ENCODE measurements at places on chromosomes 11 and 22. TPM values are rescaled to one million over a fixed set of nuclear protein-coding genes. Genes with fewer than 3 reads are reported as not detected.
A peak's percentile ranks its signal among the peaks of the same experiment; 100 is the strongest.

OR2AT4 gene
- not detected for total RNA-seq

- no peak for DNase-seq
Measured at GRCh38 chr11:111829185-111829968, 42.0 kb downstream of the ALG9 start.

PLAAT5 gene
- total RNA-seq: 1.7 TPM

GRCh38 chr11:19506816-19507486 is 205.7 kb upstream of the NAV2 start:
- DNase-seq: no peak

GRCh38 chr11:120197251-120197891 is 13.5 kb upstream of the OAF start:
- no peak for DNase-seq

TRIM49C gene
- total RNA-seq: not detected

DNA sequence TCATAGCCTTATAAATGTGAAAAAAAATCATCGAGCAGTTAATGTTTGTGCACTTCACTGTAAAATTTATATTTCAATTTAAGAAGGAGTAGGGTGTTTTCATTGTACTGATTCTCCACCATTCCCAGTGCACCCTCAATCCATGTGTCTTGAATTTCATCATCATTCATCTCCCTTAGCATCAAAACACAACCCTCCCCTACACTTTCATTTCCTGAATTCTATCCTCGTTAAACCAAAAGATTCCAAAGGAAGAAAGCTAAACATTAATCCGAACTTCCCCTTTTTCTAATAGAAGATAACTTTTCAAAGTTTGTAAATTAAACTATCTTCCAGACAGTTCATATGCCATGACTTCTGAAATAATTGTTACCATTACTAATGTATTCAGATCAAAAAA is 34.1 kb upstream of the OR8B8 start:
- DNase-seq: no peak

DNA sequence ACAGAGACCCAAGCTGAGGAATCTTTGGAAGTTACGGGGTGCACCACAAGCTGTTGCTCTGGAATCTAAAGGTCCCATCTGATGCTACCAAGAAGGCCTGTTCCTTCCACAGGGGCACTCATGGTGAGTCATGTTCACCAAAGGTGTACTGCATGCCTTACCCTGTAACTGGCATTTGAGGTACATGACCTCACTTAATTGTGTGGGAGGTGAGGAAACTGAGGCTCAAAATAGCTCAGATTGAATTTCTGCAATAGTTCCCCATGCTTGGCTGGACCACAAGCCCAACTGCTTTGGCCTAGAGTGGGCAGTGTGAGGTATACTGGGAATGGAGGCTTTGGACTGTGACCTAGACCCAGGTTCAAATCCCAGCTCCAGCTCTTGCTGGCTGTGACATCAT is 8.2 kb downstream of the MTFP1 start:
- no peak for DNase-seq

CBL gene
- 15.6 TPM for total RNA-seq

GRCh38 chr22:30813936-30814335 is 119.3 kb downstream of the OSBP2 start:
- no peak for DNase-seq

- no peak for DNase-seq
Measured at GRCh38 chr11:128029219-128029722, 558.1 kb downstream of the ETS1 start.

OR2AG2 gene
- not detected for total RNA-seq

- no peak for DNase-seq
Measured at GRCh38 chr11:100328626-100329340, 358.3 kb upstream of the ARHGAP42 start.

GRCh38 chr11:121067453-121067852 is 33.6 kb upstream of the TECTA start:
- no peak for DNase-seq

DNA sequence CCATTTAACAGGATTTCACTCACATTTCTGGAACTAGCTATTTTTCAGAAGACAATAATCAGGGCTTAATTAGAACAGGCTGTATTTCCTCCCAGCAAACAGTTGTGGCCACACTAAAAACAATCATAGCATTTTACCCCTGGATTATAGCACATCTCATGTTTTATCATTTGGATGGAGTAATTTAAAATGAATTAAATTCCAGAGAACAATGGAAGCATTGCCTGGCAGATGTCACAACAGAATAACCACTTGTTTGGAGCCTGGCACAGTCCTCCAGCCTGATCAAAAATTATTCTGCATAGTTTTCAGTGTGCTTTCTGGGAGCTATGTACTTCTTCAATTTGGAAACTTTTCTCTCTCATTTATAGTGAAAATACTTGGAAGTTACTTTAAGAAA is 9.2 kb downstream of the PRSS23 start:
- no peak for DNase-seq

DRD4 gene
- 2.6 TPM for total RNA-seq

SHISAL1 gene
- total RNA-seq: 3.8 TPM

MSANTD4 gene
- 14.6 TPM for total RNA-seq

DNA sequence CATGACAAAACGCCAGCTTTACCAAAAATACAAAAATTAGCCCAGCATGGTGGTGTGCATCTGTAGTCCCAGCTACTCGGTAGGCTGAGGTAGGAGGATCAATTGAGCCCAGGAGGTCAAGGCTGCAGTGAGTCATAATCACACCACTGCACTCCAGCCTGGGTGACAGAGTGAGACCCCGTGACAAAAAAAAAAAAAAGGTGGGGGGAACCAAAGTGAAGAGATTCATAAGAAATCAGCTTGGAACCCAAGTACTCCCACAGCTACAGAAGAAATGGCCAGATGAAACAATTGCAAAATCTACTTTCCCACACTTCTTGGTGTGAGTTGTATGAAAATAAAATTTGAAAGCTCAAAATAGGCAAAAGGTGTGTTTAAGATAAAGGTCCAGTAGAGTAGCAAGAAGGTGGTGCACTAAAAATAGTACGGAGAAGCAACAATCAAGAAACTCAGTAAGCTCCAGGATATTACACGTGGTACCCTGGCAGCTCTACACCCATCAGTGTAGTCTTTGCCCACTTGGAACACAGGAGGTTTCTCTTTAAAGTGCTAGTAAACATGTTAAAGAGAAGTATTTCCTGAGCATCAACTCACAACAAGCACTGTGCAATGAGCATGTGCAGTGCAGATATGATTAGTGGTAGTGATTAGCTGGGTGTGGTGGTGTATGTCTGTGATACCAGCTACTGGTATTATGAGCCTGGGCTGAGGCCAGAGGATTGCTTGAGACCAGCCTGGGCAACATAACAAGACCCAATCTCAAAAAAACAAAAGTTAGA is 5.3 kb downstream of the HARBI1 start:
- no peak for DNase-seq

GALNT18 gene
- total RNA-seq: 20.0 TPM

SAA1 gene
- total RNA-seq: 19.3 TPM

PANX2 gene
- total RNA-seq: 0.95 TPM

DNA sequence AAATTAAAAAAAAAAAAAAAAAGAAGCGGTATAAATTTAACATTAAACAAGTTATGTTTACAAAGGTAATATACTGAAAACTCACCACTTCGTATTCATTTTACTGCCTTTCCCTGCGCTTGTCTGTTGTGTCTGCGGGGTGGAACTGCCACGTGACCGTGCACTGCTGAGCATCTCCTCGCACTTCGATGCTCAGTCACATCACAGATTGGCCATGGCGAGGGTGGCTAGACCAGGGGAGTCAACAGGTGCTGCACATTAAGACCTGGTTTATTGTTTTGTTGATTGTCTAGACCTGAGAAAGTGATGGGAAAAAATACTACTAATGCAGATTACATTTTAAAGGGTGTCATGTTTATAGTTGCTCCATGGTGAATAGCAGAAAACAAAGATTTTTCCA is 22.8 kb upstream of the TUB start:
- DNase-seq: no peak

- DNase-seq: no peak
Measured at GRCh38 chr22:35195821-35196220, 61.5 kb upstream of the HMGXB4 start.

- peak; percentile 53 for DNase-seq
Measured at GRCh38 chr11:120612513-120613263, 101.1 kb downstream of the GRIK4 start.

IL10RA gene
- total RNA-seq: 29.3 TPM

- DNase-seq: no peak
Measured at GRCh38 chr22:49785841-49786471, 41.7 kb downstream of the BRD1 start.

- no peak for DNase-seq
Measured at GRCh38 chr11:95524314-95525036, 265.1 kb downstream of the FAM76B start.

PRG3 gene
- total RNA-seq: not detected

Measured in mucosa of gallbladder (tissue), 1 donor.